ENCODE measurements at places on chromosomes 5 and 9.

DNA sequence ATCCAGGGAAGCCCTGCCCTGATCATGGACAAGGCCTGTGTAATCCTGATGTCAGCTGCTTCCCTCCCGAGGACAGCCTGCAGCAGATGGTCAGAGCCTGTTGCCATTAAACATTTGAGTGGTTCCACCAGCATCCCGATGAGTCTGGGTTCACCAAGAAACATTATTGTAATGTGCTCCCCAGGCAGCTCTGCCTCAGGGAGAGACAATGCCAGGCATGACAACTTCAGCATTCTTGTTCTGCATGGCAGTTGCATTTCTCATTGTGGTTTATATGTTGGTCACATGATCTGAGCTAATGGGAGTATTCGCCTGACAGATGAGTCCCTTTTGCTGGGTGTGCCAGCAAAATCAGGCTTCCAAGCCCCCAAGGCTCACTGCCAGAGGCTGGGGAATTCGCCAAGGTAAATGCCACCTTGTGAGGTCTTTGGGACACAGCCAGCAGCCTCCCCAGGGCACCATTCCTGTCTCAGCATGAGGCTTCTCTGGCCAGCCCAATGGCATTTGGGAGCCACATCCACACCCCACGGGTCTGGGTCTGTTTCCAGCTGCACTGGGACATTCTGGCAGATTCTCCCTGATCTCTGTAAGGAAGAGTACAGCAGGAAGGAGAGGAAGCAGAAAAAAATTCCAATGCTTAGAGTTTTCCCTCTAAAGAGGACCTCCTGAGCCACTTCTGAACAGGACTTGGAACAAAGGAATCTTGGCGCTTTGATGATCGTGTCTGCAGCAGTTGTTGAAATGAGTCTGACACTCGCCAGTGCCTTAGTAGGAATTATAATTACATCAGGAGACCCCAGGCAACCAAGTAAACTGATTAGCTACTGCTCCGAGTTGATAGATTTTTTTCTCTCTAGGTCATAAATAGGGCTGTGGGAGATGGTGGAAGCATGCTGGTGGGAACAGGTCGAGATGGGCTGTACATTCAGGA is 18.7 kb downstream of the KCNIP1 start:
- no peak for DNase-seq

- no peak for DNase-seq
These were observed 178.8 kb upstream of the HAPLN1 start for GRCh38 chr5:83899326-83899970.

- no peak for DNase-seq
These were observed 325.5 kb downstream of the CWC27 start for GRCh38 chr5:65094279-65094678.

- no peak for DNase-seq
These were observed 389.8 kb upstream of the SEMA6A start for GRCh38 chr5:116964438-116964837.

DNA sequence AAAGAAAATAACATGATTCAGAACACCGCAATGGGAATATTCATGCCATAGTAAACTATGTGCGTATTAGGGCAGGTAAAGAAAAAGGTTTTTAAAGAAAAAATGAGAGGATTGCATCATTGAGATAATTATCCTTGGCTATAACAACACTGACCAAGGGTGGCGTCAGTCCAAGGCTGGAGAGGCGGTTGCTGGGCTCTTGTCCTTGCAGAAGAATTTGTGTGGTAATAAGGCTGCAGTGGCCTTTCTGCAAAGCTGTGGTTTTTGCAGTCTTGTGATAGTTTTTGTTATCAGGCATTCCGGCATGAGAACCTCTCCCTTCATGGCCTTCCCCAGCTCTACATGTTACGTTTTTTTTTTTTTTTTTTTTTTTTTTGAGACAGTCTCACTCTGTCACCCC is 14.0 kb downstream of the BOD1 start:
- DNase-seq, result no peak

DNA sequence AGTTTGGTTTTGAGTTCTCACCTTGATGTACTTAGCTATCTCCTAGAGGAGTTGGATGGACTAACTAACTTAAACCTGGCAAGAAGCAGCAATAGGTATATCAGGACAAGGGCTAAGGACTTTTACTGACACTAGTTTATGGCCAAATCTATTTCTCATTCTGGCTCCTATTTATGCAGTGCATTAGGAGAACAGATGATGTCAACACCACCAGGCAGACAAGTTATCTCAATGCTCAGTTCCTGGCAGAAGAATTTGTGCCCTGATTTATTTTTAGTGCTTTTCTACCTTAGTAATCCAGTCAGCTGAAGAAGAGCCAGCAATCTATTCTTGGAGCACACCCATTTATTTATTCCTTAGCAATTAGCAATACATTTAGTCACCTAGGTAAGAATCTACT is 30.7 kb upstream of the MYOT start:
- DNase-seq, result no peak

GRCh38 chr5:172868436-172868923 is 34.4 kb downstream of the ERGIC1 start:
- no peak for DNase-seq

DNA sequence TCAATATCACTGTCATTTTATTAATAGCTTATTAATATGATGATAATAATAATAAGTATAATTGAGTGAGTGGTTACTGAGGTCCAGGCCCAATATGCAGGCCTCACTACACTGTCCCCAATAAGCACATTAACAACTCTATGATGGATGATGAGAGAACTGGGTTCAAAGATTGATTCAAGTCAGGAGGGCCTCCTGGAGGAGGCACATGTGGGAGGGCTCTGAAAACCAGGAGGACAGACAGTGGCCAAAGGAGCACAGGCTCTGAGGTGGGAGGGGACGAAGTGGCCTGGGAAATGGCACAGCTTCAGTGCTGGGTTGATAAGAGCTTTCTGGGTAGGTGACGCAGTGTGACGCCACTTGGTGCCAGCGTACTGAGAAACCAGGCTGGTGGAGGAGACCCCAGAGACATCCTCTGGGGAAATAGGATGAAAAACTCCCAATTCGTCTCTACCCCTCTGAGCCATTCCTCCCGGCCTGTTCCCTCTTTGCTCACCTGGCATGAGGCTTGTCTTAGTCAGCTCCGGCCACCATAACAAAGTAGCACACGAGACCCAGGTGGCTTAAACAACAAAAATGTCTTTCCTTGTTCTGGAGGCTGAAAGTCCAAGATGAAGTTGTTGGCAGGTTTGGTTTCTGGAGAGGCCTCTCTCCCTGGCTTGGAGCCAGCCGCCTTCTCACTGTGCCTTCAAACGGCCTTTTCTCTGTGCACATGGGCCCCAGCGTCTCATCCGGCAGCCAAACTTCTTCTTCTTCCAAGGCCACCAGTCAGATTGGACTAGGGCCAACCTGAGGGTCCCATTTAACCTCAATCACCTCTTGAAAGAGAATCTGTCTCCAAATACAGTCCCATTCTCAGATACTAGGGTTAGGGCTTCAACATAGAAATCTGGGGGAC is 31.6 kb downstream of the NTNG2 start:
- DNase-seq, result no peak

DNA sequence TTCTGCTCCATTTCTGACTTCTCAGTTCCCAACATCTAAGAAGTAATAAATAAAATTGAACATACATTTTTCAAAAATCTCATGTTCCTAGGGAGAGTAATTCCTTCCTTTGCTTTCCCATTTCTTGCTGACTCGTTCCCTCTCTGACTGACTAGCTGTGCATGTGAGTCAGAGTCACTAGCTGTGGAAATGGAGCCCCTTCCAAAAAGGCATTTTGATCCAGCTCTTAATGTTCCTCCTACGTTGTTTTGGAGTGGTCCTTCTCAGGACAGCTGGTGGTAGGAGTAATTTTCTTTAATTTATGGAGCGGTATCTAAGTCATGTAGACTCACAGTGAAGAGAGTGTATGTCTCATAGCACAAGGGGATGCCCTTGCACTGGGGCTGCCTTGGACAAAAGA is 460.2 kb downstream of the GADD45G start:
- DNase-seq, result no peak

Measured in central memory CD4-positive, alpha-beta T cell (primary cell).